Hindlimb muscle (tissue), 1 donor: ENCODE measurements at places on chromosomes 12 and 14. TPM values are rescaled to one million over a fixed set of nuclear protein-coding genes. Genes with fewer than 3 reads are reported as not detected.

The TMPRSS12 gene
- polyA plus RNA-seq: 0.18 TPM

The FOXN4 gene
- 0.12 TPM for polyA plus RNA-seq

The KCNK10 gene
- 0.04 TPM for polyA plus RNA-seq

The PRB2 gene
- not detected for polyA plus RNA-seq

The GUCY2C gene
- polyA plus RNA-seq: 0.32 TPM

GRCh38 chr12:94127239-94128131, 20.9 kb upstream of the PLXNC1 start:
- DNase-seq: no peak

DNA sequence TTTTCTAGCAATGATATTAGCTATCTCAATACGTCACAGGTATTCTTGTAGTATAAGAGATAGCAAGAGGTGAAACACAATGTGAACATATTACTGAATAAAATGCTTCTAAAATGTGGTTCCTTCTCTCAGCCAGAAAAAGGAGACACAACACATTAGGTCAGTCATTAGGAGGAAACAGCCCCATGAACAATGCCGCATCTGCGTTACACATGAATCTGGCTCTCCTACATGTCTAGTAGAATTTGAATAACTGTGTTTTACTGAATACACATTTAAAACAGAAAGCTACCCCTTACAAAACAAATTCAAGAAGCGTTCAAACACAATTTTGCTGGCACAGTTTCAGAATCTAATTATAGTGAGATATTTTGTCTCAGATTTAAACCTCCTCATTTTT, 51.6 kb downstream of the EFCAB11 start:
- no peak for DNase-seq

DNA sequence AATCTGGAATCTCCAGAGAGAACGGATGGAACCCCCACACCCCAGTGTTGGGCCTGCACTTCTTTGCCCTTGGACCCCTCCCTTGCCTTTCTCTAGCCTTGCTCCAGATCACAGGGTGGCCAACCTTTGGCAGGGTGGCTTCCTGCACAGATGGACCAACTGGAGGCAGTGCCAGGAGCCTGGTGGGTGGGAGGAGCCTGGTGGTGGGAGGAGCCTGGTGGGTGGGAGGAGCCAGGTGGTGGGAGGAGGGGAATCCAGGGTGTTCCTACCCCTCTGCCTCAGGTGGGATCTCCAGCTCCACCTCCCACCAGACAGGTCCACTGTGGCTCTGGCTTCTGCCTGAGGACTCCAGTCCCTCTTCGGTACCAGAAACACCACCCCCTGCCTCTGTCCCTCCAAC, 15.0 kb upstream of the ORAI1 start:
- no peak for DNase-seq

DNA sequence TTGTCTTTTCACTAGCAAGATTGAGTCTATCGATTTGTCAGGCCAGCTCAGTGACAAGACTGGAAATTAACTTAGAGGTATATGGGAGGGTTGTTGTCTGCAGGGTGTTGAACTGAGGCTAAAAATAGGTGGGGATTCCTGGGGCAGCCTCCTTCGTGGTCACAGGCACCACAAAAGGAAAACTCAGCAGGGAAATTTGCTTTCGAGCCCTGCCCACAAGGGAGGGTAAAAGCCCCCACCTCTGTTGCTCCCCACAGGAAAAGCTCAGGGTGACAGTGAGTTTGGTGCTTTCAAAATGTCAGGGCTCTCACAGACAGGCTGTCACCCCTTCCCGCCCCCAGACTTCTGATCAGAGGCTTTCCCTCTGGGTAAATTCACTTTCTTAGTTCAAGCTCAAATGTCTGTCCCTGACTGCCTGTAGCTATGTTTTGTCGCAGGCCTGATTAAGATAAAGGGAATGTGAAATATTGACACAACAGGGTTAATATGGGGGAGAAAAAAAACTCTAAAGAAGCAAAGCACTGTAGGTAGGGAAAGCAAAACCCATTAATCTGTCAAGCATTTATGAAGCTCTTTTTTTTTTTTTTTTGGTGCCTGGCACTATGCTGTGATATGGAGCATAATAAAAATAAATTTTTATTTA, 11.7 kb upstream of the NFKBIA start:
- DNase-seq: no peak

- DNase-seq: no peak
Observed at GRCh38 chr12:104763168-104763805, 194.8 kb downstream of the SLC41A2 start.
